Lower leg skin (tissue), 4 donors: ENCODE measurements at places on chromosomes 4 and X. TPM values are rescaled to one million over a fixed set of nuclear protein-coding genes. Genes with fewer than 3 reads are reported as not detected.

DNA sequence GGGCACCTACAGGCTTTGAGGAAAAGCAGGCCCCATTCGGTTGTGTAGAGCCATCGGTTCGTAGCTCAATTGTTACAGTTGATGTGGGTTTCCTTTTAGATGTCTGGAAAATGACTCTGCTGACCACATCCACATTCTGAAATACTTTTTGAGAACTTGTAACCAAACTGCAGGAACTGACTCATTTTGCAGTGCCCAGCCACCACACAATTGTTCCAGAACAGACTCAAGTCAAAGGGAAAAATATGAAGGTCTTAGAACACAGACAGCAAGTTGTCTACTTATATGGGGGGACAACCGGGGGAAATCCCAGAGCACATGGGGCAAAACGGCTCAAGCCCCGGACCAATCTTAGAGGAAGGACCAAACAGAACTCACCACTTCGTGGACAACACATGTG, 557.6 kb upstream of the DIPK2B start:
- DNase-seq, result no peak

GRCh38 chr4:87567191-87567590, 38.0 kb upstream of the SPARCL1 start:
- DNase-seq, result no peak

DNA sequence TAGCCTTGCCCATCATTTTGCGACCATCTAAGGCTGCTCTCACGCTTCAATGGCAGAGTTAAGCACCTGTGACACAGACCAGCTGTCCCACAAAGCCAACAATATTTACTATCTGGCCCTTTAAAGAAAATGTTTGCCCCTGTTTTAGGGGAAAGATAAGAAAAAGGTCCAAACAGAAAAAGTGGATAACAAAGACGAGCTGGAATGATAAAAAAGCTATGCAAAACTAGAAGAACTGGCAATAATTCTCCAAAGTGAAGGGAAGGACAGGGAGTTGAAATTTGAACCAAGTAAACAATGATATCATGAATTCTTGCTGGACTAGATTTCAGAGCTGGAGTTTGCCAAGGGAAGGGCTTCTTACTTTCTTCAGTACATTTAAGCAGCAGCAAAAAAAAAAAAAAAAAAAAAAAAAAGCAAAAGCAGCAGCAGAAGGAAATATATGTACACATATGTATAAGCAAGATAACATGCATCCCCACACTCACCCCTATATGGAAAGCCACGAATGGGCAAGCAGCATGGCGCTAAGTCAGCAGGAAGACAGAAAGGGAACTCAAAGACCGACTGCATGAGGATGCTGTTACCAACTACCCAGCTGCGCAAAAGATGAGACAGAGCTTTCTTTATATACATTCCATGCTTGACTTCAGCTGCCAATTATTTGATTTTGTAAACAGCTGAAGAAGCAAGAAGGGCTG, 12.5 kb downstream of the TRAPPC2 start:
- no peak for DNase-seq

DNA sequence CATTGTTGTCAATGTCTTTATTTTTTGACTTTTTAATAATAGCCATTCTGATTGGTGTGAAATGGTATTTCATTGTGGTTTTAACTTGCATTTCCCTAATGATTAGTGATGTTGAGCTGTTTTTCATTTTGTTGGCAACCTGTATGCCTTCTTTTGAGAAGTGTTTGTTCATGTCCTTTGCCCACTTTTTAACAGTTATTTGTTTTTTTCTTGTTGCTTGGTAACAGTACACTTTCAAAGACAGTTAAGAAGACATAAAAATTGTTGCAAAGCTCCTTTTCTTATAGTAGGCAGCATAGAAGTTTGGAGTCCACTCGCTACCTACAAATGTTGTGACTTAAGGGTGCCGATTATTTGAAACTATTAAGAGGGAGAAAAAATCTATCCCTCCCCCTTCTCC, 48.7 kb upstream of the SLC7A11 start:
- no peak for DNase-seq

DNA sequence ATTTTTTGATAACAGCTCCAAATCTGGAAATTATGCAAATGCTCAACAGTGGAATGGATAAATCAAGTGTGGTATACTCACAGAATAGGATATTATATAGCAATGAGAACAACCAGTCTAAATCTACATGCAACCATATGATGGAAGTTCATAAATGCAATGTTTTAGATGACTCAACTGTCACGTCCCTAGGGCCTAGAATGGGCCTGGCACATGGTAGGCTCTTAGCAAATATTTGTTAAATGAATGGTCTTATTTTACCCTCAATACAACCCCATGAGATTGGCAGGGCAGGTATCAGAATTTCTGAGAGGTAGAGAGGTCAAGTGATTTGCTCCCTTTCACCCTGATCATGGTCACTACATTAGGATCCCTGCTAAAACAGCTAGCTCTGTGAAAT, 14.6 kb upstream of the NKX3-2 start:
- DNase-seq, result no peak

- DNase-seq, result no peak
Measured at GRCh38 chr4:134215620-134216344, 14.2 kb upstream of the PABPC4L start.

GRCh38 chrX:100395781-100396180, 14.3 kb downstream of the PCDH19 start:
- DNase-seq, result no peak

GRCh38 chrX:3669841-3670475, 43.5 kb downstream of the PRKX start:
- DNase-seq, result peak; percentile 70

GRCh38 chr4:41125558-41126311, 88.6 kb downstream of the APBB2 start:
- no peak for DNase-seq

DNA sequence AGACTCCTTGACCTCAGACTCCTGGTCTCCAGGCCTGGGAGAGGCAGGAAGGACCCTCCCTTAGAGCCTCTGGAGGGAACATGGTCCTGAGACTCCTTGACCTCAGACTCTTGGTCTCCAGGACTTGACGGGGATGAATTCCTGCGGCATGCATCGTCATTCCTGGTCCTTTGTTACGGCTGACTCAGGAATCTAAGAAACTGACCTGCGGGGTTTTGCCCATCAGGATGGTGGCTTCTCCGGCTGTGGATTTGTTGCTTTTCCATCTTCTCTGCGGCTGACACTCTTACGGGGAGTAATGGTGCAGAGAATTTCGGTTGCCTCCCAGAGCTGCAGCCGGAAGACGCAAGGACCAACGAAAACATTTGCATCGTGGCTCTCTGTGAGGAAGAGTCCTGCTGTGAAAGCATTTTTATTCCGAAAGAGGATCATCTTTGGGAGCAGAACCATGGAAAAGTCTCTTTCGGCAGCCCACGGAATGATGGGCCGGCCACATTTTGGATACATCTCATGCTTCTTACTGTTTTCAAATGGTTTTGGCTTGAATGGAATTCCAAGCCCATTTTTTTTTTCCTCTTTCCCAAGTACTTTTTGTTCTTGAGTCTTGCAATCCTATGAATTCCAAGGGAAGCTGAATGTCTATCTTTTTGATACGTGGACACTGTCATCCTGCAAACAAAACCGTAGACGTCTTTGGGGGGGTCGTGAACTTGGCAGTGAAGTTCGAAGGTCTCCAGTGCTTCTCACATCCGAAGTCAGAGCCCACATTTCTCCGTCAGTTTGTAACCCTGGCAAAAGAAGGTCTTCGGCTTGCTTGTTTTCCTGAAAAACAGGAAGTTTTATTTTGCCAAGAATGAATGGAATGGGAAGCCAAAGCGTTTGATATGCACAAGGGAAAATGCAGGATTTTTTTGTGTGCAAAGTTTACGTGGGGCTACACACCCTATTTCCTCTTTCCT, 36.5 kb downstream of the SHOX start:
- DNase-seq, result peak; percentile 36

- no peak for DNase-seq
Measured at GRCh38 chrX:24014388-24015018, 12.5 kb downstream of the KLHL15 start.

The GPR82 gene
- total RNA-seq, result not detected

The DGKK gene
- not detected for total RNA-seq

The CSN1S1 gene
- 3.7 TPM for total RNA-seq

The TMEM154 gene
- total RNA-seq, result 139 TPM

The CXCL1 gene
- 1.6 TPM for total RNA-seq

The XAGE1A gene
- not detected for total RNA-seq

The FAM47C gene
- not detected for total RNA-seq

The ZNF330 gene
- 17.1 TPM for total RNA-seq

The SGCB gene
- 7.4 TPM for total RNA-seq
